ENCODE measurements at places on chromosomes 5 and 9. TPM values are rescaled to one million over a fixed set of nuclear protein-coding genes. Genes with fewer than 3 reads are reported as not detected.

Gene ZNF346
- total RNA-seq, result 20.2 TPM

DNA sequence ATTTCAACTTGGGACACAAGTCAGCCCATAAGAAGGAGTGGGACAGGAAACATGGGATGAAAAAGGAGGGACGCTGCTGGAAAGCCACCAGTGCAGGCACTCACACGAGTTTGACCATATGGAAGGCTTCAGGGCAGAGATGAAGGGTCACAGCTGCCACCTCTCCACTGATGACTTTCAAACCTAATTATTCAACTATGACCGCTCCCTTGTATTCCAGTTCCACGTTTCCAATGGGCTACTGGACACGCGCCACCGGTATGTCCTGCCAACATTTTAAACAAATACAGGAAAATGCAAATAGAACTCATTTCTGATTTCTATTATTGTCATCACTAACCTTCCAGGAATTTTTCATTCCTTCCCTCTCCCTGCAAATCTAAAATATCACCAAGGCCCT, 134.7 kb downstream of the SLC1A3 start:
- DNase-seq, result no peak

- DNase-seq, result no peak
Measured at GRCh38 chr9:38316166-38316780, 76.2 kb upstream of the ALDH1B1 start.

- no peak for DNase-seq
Measured at GRCh38 chr9:12469084-12469483, 224.1 kb upstream of the TYRP1 start.

GRCh38 chr9:121871431-121872025, 220.1 kb downstream of the DAB2IP start:
- DNase-seq, result no peak

Data from natural killer cell (primary cell).